NCI-H1092 treated with DMSO at 0.1 percent for 48 hours (cell line): ENCODE measurements at places on chromosomes 4 and X.

DNA sequence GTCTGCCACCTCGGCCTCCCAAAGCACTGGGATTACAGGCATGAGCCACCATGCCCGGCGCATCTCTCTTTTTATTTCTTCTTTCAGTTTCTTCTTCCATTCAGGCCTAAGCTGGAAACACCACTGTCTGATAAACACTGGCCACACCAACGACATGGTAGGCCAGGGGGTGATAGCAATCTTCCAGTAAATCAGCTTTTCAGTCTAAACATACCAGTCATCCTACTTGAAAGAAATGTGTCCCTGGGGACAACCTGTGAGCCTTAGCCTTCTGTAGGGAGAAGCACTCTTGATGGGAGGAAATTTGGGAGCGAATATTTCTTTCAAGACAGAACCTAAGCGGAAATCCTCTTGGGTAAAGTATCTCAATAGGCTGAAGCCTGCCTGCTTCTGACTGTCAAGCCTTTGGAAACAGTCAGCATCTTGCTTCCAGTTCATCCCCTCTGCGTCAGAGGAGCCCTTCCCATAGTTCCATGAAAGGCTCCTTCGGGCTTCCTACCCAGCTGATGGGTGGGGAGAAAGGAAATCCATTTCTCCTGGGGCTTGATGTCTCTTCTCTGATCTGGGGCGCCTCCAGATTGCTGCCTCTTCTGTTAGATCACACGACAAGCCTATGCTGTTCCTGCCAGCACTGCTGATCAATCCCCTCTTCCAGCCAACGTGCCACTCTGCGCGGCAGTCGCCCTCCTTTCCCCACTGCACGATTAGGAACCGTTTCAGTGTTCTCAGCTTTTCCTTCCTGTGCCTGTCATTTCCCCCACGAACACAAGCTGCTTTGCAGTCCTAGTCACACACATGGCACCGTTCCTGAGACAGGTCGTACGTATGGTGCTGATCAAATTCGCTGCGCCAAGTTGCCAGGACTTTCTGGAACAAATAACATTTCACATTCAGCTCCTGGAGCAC, 49.5 kb upstream of the CBR4 start:
- DNase-seq: no peak

GRCh38 chr4:40713798-40714197, 36.0 kb upstream of the NSUN7 start:
- DNase-seq: no peak

DNA sequence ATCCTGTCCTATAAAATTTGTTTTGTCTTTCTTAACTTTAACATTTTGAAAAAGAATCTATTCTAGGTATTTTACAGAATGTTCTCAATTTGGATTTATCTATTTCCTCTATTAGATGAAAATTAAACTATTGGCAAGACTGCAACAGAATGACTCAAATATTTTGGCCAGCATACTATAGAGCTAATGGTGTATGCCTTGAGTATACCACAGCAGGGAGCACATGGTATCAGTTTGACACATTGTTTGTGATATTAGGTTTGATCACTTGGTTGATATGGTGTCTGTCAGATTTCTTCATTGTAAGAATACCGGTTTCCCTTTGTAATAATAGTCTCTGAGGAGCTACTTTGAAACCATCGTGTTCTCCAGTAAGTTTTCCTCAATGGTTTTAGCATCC, 87.8 kb upstream of the NPNT start:
- no peak for DNase-seq

GRCh38 chrX:22247169-22247568, 25.5 kb upstream of the CBLL2 start:
- no peak for DNase-seq

DNA sequence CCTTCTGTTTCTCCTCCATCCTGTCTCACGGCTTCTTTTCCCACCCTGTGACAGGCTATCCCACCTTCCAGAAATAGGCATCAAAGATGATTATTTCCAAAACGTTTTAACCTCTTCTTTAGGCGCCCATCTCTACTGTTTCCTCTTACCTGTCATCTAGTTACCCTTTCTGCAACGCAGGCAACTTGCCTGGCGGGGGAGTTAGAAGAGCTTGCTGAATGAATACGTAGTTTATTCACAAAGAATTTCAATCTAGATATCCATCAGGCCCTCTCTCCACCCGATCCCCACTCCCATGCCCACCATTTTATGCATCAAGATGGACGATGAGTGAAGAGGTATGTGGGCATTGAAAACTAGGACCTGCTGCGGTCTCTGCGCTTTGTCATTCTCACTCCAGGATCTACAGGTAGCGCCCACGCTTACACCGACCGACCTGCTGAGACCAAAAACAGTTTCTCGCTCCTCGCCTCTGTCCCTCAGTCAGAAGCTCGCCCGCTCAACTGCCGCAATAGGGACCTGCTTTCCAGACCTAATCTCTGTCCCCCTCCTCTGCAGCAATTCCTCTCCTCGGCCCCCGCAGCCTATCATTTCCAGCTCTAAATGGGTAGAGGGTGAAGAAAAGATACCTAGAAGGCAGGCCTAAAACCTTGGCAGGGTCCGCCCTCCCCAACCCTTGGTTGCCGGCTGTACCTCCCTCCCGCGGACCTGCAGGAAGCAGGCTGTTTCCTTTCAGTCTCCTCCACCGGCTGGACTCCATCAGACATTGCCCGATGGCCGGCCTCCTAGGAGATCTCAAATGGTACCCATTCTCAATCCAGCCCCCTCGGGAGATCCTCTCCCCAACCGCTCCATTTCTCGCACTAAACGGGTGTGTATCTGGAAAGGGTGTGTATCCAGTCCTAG, 624 bp downstream of the BEX5 start:
- DNase-seq: peak; percentile 45

- peak; percentile 10 for DNase-seq
These were observed 1103.1 kb upstream of the TENM3 start for GRCh38 chr4:181140037-181140603.

DNA sequence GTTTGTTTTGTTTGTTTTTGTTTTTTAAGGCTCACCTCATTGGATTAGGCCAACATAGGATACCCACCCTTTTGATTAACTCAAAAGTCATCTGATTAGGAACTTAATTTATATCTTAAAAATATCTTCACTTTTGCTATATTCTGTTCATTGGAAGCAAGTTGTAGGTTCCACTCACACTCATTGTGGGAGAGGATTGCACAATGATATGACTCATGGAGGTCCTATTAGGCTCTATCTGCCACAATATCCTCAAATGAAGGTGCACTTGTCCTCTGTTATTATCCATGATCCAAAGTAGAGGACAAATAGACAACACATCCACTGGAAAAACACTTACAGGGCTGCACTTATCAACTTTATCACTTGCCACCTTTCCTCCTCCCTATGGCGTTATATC, 60.5 kb upstream of the ADAMTS3 start:
- no peak for DNase-seq

- no peak for DNase-seq
These were observed 68.2 kb downstream of the ZNF827 start for GRCh38 chr4:145870155-145871020.

DNA sequence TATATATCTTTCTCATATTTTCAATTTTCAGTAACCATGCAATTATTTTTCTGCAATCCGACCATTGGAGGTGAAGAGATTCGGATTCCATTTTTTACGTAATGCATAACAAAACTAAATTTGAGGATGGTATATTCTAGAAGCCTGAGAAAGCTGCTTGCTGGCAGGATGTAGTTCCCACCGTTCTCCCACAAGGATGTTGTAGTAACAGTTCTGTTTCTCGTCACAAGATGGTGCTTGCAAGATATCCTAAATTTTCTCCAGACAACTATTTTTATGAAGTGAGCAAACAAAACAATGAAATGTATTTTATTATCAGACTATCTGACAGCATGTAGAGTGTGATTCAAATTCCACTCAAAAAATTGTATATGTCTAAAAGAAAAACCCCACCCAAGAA, 10.7 kb downstream of the PWWP3B start:
- DNase-seq: no peak

- no peak for DNase-seq
These were observed 33.2 kb downstream of the PROM1 start for GRCh38 chr4:16050669-16051068.

- peak; percentile 10 for DNase-seq
These were observed 109.4 kb upstream of the AFAP1 start for GRCh38 chr4:8048856-8049676.

DNA sequence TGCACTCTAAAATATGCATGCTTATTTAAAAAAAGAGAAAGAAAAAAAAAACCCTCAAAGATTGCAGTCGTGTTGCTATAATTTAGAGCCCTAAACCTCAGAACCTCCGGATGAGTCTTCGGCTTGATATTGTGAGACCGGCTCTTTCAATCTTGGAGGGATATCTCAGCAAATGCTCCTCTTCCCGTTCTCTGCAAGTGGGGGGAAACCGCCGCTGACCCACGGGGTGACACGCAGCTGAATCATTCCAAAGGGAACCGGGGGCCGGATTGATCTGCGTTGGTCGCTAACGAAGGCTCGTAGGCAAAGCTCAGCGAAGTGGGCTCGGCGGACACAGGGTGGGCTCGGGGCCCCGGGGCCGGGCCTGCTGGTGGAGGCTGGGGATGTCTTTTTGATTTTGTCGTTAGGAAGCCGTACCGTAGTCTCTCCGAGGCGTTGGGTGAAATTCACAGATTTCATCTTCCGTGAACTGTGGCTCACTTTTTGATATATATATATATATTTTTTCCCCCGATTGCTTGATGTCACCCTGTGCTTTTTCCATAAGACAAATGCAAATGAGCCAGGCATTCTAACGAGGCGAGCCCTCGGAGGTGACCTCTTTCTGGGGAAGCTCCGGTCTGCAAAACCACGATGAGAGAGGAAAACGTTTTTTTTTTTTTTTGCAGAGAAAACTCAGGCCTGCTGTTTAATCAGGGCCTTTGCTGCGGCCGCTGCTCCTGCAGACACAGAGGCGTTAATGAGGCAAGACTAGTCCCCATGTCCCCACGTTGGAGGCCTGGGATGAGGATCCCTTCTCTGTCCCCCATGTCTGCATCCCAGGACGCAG, 110.7 kb upstream of the PPP2R3B start:
- no peak for DNase-seq

DNA sequence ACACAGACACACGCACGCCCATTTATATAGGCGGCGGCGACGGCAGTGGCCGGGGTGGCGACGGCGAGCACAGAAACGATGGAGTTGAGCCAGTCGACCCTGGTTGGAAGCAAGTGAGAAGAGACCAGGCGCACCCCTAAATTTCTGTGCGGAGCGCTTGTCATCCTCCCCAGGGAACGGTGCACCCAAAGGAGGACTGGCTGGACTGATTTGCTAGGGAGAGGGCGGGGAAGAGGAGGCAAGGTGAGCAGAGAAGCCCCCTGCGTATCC, 302 bp downstream of the NHS start:
- no peak for DNase-seq

- DNase-seq: no peak
These were observed 22.2 kb downstream of the CCDC149 start for GRCh38 chr4:24890561-24891126.

DNA sequence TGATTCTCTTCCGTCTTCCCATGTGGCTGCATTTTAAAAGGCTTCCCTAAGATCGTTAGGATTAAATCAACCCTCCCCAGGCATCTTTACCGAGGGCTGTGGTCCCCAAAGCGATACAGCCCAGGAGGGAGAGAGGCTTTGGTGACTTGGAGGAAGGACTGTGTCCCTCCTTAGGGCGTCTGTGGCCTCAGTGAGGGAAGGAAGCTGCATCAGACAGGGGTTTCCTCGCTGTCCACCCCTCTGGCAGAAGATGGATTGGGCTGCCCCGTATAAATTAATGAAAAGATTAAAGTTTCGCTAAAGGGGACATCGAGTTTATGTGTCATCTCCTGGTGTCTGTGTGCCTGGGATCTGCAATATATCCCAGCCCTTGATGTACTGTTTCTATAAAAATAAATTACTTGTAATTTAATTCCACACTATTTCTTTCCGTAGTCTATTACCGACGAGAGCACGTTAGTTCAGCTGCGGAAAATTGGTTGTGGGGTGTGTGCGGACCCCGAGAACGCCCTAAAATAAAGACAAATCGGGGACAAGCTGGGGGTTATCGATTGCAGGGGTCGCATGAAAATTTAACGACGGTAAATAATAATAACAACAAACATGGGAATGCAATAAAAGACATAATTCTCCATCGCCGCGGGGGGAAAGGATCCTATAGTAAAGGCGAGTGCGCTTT, 6.5 kb downstream of the SHOX start:
- DNase-seq: no peak

GRCh38 chr4:142334931-142335330, 511.2 kb downstream of the INPP4B start:
- DNase-seq: no peak
